ENCODE measurements at places on chromosomes 5 and 9.

DNA sequence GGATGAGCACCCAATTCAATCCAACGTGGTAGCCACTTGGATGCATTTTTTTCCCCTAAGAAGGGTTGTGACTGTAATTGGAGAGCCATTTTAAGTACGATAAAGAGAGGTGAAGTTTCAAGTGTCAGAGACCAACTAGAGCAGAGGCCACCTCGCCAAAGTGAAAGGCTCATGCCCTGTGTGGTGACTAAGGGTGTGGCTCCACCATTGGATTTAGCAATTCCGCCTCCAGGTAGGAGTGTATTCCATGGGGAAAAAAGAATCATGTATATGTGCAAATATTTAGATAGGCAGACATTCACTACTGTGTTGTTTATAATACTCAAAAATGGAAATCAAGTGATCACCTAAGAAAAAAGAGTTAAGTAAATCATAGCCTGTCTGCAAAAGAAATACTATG, 53.1 kb upstream of the S1PR3 start:
- no peak for DNase-seq

- DNase-seq: no peak
Measured at GRCh38 chr9:131500377-131500776, 2.3 kb upstream of the POMT1 start.

DNA sequence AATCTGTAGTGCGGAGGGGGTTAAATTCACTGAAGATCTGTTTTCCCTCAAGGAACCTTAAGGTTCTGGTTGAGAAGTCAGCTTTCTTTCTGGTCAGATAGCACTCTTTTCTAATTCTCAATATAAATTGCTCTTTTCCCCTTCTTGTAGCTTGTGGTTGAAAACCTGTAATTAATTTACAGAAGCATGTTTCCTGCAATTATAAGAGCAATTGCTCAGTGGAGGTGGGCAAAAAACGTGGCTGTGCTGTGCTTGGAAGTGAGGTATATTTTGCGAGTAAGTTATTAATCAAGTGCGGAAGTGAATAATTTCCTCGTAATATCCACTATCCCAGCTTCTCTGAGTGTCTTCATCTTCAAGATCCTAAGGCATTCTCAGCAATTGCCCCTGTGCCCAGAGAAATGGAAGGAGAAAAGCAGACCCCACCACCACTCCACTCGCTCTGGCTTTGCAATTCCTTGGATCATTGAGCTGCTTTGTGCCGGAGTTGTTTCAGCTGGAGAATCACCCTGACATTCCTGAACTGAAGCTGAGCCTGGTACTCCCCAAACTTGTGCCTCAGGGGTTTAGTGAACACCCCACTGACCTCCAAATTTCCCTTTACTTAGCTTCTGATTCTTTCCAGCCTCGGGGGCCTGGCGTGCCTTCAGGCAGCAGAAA, 140.6 kb downstream of the LRRC70 start:
- DNase-seq: no peak

GRCh38 chr9:4214486-4214885, 85.4 kb downstream of the GLIS3 start:
- DNase-seq: no peak

- no peak for DNase-seq
Measured at GRCh38 chr5:100434815-100435214, 100.4 kb upstream of the FAM174A start.

DNA sequence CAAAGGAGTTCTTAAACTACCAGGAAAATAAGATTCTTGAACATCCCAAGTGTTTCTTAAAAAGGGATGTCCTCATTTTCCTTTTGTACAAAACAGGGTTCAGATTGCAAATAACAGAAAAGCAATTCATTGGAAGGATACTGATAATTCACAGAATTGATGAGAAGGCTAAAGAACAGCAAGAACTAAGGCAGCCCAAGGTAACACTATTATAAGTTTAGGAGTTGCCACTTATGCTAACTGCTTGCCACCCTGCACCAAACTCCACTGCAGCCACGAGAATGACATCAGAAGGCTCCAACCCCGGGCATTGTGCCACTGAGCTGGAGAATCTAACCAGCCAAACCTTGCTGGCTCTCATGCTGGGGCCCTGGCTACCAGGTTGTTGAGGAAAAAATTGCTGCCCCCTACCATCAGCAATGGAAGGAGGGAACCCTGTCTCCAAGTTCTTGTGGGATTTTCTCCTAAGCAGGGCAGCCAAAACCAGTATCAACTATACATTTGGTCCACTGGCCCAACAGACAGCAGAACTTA, 123.4 kb downstream of the ARL15 start:
- DNase-seq: no peak

GRCh38 chr5:142545650-142546322, 140.1 kb downstream of the FGF1 start:
- no peak for DNase-seq

- peak; percentile 85 for DNase-seq
Measured at GRCh38 chr9:137296670-137297664, 5.1 kb downstream of the NRARP start.

- no peak for DNase-seq
Measured at GRCh38 chr9:11966786-11967185, 726.4 kb upstream of the TYRP1 start.

DNA sequence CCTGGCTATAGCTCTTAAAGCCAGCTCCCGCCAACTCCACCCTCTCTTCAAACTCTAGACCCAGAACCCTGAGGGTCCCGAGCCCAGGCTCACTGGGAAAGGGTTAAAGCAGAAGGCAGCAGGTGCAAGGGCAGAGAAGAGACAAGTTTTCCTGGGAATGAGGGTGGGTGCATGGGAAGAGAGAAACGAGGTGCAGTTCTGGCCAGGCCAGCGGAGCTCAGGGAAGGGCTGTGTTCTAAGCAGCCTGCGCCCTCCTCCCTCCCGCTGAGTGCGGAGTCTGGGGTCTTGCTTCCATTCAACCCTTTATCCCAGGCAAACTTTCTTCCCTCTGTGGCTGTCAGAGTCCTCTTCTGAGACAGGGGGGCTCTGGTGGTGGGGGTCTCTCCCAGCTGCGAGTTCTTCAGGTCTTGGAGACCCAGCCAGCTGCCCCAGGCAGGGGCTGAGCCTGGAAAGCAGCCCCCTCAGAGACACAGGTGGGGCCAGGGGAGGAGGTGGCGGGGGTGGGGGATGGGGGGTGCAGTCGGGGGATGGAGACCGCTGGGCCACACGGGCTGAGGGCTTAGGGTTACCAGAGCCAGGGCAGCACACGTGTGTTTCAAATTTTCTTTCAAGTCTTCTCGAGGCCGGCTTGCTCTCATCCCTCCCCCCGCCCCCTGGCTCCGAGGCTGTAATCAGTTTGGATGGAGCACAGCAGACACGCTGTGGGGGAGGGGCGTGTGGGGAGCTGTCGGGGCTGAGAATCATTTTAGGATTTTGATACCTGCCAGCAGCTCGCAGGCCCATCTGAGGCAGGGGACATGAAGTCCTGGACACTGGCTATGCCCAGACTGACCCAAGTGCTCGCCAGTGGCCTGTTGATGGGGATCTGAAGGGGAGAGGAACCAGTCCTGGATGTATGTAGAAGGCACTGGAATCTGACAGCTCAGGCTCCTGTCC, 169.6 kb upstream of the SMIM23 start:
- no peak for DNase-seq

DNA sequence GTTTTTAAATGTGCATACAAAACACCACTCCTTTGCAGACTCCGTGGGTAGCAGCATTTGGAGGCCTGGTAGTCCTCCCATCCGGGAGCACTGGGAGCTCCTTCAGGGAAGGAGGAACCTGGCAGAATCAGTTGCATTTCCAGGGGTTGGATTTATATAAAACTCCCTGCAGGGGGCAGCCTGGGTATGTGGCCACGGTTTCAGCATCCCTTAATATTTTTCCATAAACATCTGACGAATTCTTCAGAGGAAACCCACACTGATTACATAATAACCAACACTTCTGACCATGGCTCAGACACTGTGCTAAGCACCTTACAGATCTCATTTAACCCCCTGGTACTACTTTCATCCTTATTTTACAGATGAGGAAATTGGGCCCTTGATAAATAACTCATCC, 6.1 kb upstream of the AFAP1L1 start:
- DNase-seq: no peak

DNA sequence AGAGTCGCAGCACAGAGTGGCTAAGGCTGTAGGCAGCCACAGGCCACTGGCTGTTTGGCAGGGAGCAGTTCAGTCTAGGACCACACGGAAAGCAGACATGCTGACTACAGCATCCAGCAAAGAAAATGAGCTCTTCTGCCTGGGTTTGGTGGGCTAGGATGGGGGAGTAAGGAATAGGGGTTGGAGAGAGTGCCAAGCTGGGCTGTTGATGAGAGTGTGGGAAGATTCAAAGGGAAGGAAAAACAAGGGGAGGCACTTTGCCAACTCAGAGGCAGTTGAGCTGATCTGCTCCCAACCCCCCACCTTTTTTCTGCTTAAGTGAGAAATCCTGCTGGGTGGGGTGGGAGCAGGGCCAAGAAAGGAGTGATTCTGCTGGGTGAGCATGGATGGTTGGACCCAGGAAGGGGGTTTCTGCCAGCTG, 35.9 kb downstream of the SVEP1 start:
- no peak for DNase-seq

GRCh38 chr9:130264414-130265350, 878 bp upstream of the HMCN2 start:
- DNase-seq: no peak

DNA sequence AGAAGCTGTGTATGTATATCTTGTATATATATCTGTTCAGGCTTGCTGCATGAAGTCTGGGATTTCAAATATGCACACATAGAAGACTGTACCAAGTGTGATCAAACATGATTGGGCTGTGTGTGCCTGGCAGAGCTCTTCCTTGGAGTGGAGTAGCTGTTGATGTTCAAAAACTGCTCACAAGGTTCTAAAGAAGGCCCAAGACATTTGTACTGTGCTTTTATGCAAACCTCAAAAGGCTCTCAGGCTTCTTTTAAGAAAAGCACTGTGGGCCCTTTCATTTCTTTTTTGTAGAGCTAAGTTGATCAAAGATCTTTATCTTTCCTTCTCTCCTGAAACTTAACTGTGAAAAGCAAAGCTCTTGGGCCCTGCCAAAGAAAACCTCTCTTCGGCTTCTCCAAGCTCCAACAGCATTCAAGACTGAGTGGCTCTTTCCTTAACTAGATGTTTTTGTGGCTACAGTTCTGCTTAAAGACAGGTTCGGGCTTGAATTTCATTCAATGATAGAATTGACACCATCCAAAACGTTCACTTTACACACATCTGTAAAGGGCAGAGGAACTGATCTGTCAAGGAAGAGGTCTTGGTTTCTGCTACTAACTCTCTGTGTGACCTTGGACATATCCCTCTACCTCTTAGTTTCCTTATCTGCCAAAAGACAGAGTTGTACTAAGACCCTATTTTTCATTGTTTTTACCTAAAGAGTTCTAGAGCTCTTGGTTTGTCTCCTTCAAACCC, 105.8 kb upstream of the IL6ST start:
- DNase-seq: no peak

GRCh38 chr9:18942801-18943200, 90.2 kb downstream of the SAXO1 start:
- no peak for DNase-seq

- no peak for DNase-seq
Measured at GRCh38 chr9:87382900-87383299, 114.8 kb upstream of the DAPK1 start.

GRCh38 chr9:104907278-104907951, 20.5 kb downstream of the ABCA1 start:
- DNase-seq: no peak

DNA sequence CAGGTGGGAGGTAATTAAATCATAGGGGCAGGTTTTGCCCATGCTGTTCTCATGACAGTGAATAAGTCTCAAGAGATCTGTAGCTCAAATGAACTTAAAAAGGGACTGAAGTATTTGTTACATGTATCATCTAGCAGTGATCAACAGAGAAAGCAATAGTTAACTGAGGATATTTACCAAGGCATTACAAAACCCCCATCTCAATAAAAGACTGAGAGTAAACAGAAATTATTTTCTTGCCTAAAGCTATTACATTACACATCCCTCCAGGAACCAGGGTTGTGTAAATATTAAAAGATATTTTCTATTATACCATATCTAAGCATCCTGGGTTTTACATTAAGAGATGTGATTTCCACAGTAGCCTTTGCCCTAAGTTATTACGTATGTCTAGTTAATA, 169.9 kb downstream of the CTNND2 start:
- DNase-seq: no peak

- DNase-seq: no peak
Measured at GRCh38 chr5:166963596-166963995, 1327.8 kb upstream of the WWC1 start.

- no peak for DNase-seq
Measured at GRCh38 chr9:128106940-128107467, 20.5 kb downstream of the PTGES2 start.

All from colonic mucosa (tissue), 4 donors.